Naive B cell (primary cell): ENCODE measurements at places on chromosomes 11 and 22. TPM values are rescaled to one million over a fixed set of nuclear protein-coding genes. Genes with fewer than 3 reads are reported as not detected.

GRCh38 chr22:43529934-43530333 lies 118.1 kb downstream of the MPPED1 start:
- H3K27me3 ChIP-seq, result peaks cover 4% of the 10 kb centered on the region
- no peak for DNase-seq
- H3K4me3 ChIP-seq, result no peak overlapping the region
- H3K4me1 ChIP-seq, result no peaks in the 10 kb centered on the region
- no peaks in the 10 kb centered on the region for H3K36me3 ChIP-seq
- H3K27ac ChIP-seq, result no peak overlapping the region

DNA sequence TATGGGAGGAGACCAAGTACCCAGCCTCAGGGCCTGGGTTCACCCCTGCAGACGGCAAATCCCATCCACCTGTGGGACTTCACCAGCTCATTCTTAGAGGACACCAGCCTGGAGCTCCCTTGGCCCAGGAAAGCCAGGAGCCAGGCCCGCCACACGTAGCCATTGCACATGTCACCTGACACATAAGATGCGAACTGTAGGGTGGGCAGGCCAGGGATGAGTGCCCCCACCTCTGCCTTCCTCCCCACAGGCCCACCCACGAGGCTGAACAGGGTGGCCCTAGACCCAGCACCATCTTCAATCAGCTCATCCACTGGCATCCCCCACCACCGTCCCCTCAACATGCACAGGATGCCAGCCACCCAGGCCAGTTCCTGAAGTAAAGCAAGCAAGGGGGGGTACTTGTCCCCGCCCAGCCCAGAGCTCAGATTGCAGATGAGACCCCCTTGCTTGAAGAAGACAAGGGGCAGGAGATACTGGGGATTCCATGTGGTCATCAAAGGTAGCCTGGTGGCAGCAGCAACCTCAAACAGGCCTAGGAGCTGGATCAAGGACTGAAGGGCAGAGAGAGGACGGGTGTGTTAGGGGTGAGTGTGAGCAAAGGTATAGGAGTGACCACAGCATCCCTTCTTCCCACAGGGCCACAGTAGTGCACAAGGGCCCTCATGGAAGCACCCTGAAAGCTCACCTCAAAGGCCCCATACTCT lies 45.6 kb downstream of the IGLL5 start:
- H3K27ac ChIP-seq, result peak overlapping the region; percentile 100
- no peak for DNase-seq
- peak overlapping the region; percentile 88 for H3K4me3 ChIP-seq
- no peaks in the 10 kb centered on the region for H3K27me3 ChIP-seq

GRCh38 chr11:97722721-97723120 lies 1298.0 kb upstream of the CNTN5 start:
- H3K4me1 ChIP-seq, result no peaks in the 10 kb centered on the region
- no peaks in the 10 kb centered on the region for H3K36me3 ChIP-seq
- H3K27ac ChIP-seq, result no peak overlapping the region
- no peaks in the 10 kb centered on the region for H3K27me3 ChIP-seq

DNA sequence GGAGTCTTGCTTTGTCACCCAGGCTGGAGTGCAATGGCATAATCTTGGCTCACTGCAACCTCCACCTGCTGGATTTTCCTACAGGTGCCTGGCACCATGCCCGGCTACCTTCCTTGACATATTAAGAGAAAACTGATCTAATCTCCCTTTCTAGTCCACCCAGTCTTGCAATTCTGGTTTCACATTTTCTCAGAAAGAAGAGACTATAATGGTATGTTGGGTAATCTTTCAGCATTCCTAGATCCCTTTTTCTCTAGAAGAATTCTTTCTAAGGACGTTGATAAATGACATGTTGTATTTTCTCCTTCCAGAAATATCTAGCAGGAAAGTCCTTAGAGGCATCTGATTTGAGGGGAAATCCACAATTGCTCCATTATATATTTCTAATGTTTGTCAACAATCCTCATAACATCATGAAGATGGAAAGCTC lies 10.4 kb upstream of the HSPA8 start:
- no peaks in the 10 kb centered on the region for H3K27me3 ChIP-seq
- DNase-seq, result no peak

The STK33 gene
- polyA plus RNA-seq, result 3.0 TPM

The IGLL5 gene
- 606 TPM for polyA plus RNA-seq

- DNase-seq, result no peak
- H3K27ac ChIP-seq, result no peak overlapping the region
- H3K27me3 ChIP-seq, result peaks cover 6% of the 10 kb centered on the region
- H3K4me3 ChIP-seq, result no peak overlapping the region
- H3K36me3 ChIP-seq, result no peaks in the 10 kb centered on the region
Observed at GRCh38 chr11:119706887-119707286, 22.1 kb downstream of the NECTIN1 start.

DNA sequence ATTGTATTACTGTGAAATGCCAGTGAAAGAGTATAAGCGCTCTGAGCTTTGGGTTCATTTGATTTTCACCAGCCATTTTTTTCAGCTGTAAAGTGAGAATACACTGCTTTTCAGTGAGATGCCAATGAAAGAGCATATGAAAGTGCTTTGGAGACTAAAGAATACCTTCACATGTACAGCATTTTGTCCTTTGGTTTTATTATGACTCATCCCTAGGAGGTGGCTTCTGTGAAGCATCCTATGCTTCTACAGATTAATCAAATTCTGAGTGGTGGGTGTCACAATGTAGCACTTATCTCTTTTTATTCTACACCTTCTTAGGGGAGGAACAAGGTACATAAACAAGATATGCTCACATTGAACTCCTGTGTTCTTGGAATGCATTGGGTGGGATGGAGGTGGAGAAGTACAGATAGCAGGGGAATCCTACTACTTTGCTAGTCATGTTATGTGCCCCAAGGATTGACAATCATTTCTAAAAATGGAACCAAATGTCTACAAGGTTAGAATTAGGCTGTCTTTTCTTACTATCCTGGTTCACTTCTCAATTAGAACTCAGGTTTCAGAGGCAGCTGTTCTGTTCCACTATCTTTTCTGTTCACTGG lies 18.7 kb downstream of the TRIM44 start:
- peaks cover 62% of the 10 kb centered on the region for H3K4me1 ChIP-seq
- DNase-seq, result no peak
- no peak overlapping the region for H3K4me3 ChIP-seq
- H3K27me3 ChIP-seq, result no peaks in the 10 kb centered on the region

The CEP126 gene
- polyA plus RNA-seq, result 0.21 TPM

The VPS11 gene
- 40.2 TPM for polyA plus RNA-seq

DNA sequence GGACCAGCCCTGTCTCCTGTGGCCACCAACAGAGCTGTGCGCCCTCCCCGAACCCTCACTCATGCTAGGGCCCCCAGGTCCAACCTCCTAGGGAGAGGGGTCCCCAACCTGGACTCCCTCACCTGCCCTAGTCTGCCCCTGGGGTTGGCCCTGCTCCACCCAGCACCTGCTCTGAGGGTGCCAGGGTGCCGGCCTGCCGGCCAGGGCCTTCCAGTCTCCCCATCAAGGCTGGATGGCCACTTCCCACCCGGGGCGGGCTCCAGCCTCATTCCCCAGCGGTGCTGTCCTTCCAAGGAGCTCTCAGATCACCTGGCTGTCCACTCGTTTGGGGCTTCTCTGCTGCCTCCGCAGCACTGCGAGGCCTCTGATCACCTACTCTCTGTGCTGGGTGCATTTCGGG lies 39.1 kb downstream of the CDKN1C start:
- no peak overlapping the region for H3K27ac ChIP-seq
- H3K4me3 ChIP-seq, result no peak overlapping the region
- peaks cover 7% of the 10 kb centered on the region for H3K4me1 ChIP-seq
- no peak for DNase-seq

The KRTAP5-11 gene
- not detected for polyA plus RNA-seq

- no peaks in the 10 kb centered on the region for H3K4me1 ChIP-seq
- DNase-seq, result no peak
- no peak overlapping the region for H3K4me3 ChIP-seq
- no peak overlapping the region for H3K27ac ChIP-seq
Observed at GRCh38 chr11:24779791-24780190, 282.9 kb downstream of the LUZP2 start.

GRCh38 chr22:27192135-27192829 lies 534.9 kb downstream of the MIAT start:
- no peak overlapping the region for H3K27ac ChIP-seq
- no peaks in the 10 kb centered on the region for H3K4me1 ChIP-seq
- peaks cover 33% of the 10 kb centered on the region for H3K27me3 ChIP-seq

DNA sequence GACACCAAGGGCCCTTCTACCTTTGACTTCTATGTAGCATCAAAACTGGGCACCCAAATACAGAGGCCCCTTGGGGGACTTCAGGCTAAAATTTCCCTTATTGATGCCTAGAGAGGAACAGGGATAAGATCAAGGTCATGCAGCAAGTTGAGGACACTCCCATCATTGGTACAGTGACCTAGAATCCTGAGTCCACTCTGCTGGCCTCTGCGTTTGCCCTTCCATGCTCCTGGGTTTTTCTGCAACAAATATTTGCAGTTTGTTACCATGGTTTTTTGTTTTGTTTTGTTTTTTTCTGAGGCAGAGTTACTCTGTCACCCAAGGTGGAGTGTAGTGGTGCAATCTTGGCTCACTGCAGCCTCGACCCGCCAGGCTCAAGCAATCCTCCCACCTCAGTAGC lies 64.2 kb downstream of the THAP12 start:
- H3K36me3 ChIP-seq, result no peaks in the 10 kb centered on the region
- DNase-seq, result no peak
- no peak overlapping the region for H3K27ac ChIP-seq
- no peak overlapping the region for H3K4me3 ChIP-seq

The ANO5 gene
- polyA plus RNA-seq, result not detected

The POU2AF2 gene
- not detected for polyA plus RNA-seq

The GPR137 gene
- polyA plus RNA-seq, result 19.4 TPM

DNA sequence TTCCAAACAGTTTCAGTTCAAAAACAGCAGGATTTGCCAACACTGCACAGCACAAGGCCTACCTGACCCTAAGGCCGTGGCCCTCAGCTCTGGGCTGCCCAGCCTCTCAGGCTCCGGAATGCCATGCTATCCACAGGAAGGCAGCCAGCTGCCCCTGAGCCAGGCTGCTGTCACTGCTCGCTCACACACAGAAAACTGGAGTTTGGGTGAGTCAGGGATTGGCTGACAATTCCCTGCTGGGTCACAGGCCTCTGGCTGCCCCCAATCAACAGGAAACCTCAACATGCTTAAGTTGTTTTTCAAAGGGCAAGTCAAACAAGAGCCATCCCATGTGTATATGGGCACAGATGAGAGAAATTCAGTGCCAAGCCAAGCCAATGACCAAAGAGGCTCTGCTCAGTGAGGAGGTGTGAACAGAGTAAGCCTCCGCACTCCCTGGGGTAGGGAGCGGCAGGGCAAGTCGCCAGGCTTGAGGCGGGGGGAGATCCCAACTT lies 50.2 kb downstream of the RPL27A start:
- no peaks in the 10 kb centered on the region for H3K27me3 ChIP-seq
- DNase-seq, result peak; percentile 2
- H3K36me3 ChIP-seq, result no peaks in the 10 kb centered on the region
- no peak overlapping the region for H3K4me3 ChIP-seq
- peak overlapping the region; percentile 96 for H3K27ac ChIP-seq

GRCh38 chr11:76694664-76695063 lies 24.1 kb upstream of the LRRC32 start:
- H3K4me3 ChIP-seq, result no peak overlapping the region
- no peak for DNase-seq
- no peaks in the 10 kb centered on the region for H3K36me3 ChIP-seq
- peaks cover 7% of the 10 kb centered on the region for H3K4me1 ChIP-seq
- H3K27ac ChIP-seq, result no peak overlapping the region

DNA sequence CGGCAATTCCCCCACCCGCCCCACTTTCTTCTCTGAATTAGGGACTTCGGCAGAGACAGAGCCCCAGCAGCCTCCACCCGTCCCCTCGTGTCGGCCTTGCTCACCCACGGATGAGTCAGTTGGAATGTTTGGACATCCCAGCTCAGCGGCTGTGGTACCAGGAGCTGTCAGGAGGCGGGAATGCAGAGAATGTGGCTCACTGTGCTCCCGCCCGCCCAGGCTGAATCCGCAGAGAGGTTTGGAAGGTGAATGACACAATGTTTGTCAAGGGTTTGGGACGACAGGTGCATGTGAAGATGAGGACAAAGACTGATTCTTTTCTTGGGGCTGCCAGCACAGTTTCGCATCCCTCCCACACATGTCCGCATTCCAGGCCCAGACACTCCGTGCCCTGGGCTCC lies 39.6 kb downstream of the LIF start:
- H3K36me3 ChIP-seq, result no peaks in the 10 kb centered on the region
- H3K27me3 ChIP-seq, result peaks cover 8% of the 10 kb centered on the region
- no peak for DNase-seq
- H3K4me1 ChIP-seq, result no peaks in the 10 kb centered on the region

The OR51B5 gene
- not detected for polyA plus RNA-seq

GRCh38 chr22:25777870-25778269 lies 35.9 kb downstream of the MYO18B start:
- H3K36me3 ChIP-seq, result no peaks in the 10 kb centered on the region
- H3K27me3 ChIP-seq, result peaks cover 10% of the 10 kb centered on the region
- no peak for DNase-seq
- peaks cover 4% of the 10 kb centered on the region for H3K4me1 ChIP-seq
- H3K27ac ChIP-seq, result no peak overlapping the region
- no peak overlapping the region for H3K4me3 ChIP-seq

- H3K36me3 ChIP-seq, result no peaks in the 10 kb centered on the region
- no peak for DNase-seq
- no peak overlapping the region for H3K4me3 ChIP-seq
- H3K27me3 ChIP-seq, result peaks cover 28% of the 10 kb centered on the region
Observed at GRCh38 chr11:19458231-19458630, 217.5 kb upstream of the E2F8 start.

The APOL1 gene
- polyA plus RNA-seq, result 4.2 TPM

The FIBIN gene
- polyA plus RNA-seq, result not detected

DNA sequence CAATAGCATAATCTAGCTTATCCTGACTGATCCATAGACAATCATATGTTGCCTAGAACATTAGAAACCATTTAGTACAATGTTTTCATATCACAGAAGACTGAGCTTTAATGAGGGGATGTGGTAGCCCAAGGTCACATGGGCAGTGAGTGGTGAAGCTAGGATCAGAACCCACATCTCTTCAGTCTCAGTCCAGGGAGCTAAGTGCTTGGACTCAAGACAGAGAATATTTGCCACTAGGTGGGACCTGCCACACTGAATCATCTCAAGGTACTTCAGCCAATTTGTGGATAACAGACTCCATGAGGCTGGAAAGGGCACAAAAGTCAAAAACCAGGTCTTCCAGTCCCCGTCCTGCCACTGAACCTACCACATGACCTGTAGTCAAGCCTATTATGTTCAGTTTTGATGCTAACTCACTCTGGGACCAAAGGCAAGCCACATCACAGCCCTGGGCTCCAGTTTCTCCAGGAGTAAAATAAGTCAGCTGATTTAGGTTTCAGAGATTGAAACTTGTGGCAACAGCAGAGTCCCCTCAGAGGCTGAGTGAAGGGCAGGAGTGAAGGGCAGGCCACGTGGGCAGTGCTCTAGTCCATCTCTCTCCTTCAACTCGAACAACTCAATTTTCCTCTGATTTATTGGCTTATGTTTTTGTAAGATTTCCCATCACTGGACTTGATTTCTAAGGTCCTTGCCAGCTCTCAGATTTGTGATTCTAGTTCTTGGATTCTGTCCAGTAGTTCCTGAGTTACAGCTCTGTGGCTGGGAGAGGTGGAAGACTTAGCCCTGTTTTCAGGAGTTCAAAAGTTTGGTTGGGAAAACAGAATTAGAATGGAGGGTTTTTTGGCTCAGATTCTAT lies 84.6 kb upstream of the PHOX2A start:
- H3K27ac ChIP-seq, result no peak overlapping the region
- no peak for DNase-seq
- H3K27me3 ChIP-seq, result no peaks in the 10 kb centered on the region
- H3K36me3 ChIP-seq, result peaks cover 18% of the 10 kb centered on the region
- H3K4me1 ChIP-seq, result peaks cover 4% of the 10 kb centered on the region

GRCh38 chr11:638631-639331 lies 1.7 kb downstream of the DRD4 start:
- DNase-seq, result no peak
- no peaks in the 10 kb centered on the region for H3K36me3 ChIP-seq
- peaks cover 29% of the 10 kb centered on the region for H3K27me3 ChIP-seq
- H3K27ac ChIP-seq, result no peak overlapping the region
- H3K4me1 ChIP-seq, result peaks cover 18% of the 10 kb centered on the region

The RGL4 gene
- polyA plus RNA-seq, result 2.0 TPM
